Hypothalamus (tissue), 51 donors: ENCODE measurements at places on chromosomes 12 and 14.

DNA sequence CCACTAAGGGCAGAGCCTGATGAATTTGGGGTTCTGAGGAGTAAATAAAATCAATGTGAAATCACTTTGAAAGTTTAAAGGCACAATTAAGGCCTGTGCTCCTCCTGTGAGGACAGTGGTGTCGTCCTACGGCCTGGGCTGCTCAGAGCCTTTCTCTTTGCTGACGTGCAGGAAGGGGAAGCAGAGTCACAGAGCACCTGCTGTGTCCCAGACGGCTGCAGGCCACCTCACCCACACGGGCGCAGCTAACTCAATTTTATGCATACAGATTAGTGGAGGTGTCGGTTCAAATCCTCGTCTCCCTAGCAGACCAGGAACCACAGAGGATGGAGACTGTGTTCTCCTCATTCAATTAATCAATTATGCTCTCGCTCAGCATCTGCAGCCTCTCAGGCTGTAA, 11.4 kb upstream of the DLK1 start:
- DNase-seq, result no peak

DNA sequence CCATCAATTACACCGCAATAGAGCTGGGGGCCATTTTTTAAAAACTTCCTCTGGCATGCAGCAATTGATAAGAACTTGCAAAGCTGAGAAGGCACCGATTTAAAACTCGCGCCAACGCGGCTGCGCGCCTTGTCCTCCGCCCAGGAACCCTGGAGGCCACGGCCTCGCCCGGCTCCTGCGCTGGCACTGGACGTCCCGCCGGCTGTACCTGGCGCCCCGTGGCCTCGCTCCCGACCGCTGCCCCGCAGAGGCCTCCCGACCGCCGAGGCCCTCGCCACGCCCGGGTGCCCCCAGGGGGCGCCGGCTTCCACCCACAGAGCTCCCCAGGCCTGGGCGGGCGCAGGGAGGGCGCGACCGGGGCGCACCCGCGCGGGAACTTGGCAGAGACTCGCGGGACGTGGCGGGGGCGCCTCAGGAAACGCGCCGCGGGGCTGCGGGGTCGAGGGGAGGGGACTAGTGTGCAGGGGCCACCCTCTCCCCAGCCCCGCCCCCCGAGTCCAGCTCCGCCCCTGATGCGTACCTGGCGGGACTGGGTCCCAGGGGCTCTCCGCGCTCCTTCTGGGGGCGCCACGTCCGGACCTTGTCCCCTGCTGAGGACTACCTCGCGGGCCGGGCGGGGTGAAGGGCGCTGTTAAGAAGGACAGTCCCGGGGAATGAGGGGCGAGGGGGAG, 65.7 kb downstream of the TNFAIP2 start:
- no peak for DNase-seq

DNA sequence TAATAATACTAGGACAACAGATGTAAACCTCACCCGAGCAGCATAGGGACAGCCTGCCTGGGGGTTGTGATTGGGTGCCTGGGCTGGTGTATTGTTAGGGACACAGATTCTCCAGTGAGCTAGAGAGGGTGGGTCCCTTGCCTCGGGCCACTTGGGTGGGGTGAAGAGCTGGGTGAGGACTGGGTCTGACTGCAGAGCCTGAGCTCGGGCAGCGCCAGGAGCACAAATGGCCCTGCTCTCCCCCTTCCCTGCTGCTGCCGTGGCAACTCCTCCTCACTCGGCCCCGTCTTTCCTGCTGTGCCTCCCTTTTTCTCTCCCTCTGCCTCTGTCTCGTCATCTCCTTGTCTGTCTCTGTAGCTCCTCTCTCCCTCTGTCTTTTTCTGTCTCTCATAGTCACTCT, 115.4 kb downstream of the GLT1D1 start:
- peak; percentile 4 for DNase-seq

GRCh38 chr14:93055651-93056115, 60.0 kb downstream of the ITPK1 start:
- no peak for DNase-seq

- DNase-seq, result peak; percentile 7
Observed at GRCh38 chr12:104877103-104877705, 80.9 kb downstream of the SLC41A2 start.

GRCh38 chr12:1913377-1914113, 4.9 kb downstream of the CACNA2D4 start:
- DNase-seq, result no peak

DNA sequence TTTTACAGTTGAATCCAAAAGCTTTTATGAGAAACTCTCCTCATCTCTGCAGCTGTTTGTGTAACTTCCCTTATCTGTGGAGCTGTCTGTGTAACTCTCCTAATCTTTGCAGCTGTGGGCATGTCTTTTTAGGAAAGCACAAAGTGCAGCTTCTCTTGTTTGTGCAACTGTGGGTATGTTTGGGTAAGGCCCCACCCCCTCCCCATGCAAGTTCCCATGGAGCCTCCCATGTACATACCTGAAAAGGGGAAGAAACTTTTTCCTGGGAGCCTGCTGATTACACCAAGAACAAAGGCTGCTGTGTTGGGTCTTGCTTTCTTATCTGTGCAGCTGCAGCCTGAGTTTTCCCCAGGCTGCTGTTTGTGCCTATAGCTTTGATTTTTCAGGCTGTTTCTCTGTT, 42.7 kb upstream of the CDKN3 start:
- no peak for DNase-seq

- DNase-seq, result no peak
Observed at GRCh38 chr12:48980389-48980952, 2.3 kb downstream of the WNT1 start.

- no peak for DNase-seq
Observed at GRCh38 chr12:9755567-9755966, 5.1 kb downstream of the CD69 start.

- DNase-seq, result no peak
Observed at GRCh38 chr12:4297617-4298016, 23.4 kb upstream of the TIGAR start.

GRCh38 chr12:43221216-43221615, 330.8 kb downstream of the ADAMTS20 start:
- no peak for DNase-seq

DNA sequence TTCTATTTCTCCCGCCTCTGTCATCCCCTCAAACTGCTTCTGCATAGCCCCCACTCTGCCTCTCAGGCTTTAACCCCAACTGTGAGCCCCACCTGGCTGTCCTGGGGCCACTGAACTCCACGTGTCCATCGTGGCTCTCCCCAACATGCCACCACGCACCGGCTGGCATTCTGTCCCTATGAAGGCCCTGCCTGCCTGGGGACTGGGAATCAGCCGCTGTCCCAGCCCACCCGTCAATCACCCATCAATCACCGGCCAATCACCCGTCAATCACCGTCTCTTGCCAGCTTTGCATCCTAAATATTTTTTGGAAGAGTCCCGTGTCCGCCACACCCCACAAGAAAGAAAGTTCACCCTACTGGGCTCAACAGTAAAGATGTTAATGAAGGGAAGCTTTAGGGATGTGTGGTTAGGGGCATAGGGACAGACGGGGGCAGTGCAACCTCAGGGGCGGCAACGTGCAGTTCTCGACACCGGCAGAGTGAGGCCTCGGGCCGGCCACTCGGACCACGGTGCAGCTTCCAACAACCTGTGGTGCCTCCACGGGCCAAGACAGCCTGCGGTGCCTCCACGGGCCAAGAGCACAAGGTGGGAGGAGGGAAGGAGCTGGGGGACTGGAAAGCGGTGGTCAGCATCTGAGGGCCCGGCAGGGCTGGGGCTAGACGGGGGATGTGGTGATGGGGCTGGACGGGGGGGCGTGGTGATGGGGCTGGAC, 85.6 kb downstream of the GALNT9 start:
- no peak for DNase-seq

- no peak for DNase-seq
Observed at GRCh38 chr14:20614038-20614840, 23.1 kb upstream of the RNASE12 start.

- DNase-seq, result no peak
Observed at GRCh38 chr12:82605115-82605514, 81.6 kb upstream of the TMTC2 start.

GRCh38 chr12:115320967-115321366, 637.0 kb upstream of the TBX3 start:
- no peak for DNase-seq

- DNase-seq, result no peak
Observed at GRCh38 chr14:54622192-54622958, 55.4 kb downstream of the SAMD4A start.
